ENCODE measurements at places on chromosomes 5 and 9. TPM values are rescaled to one million over a fixed set of nuclear protein-coding genes. Genes with fewer than 3 reads are reported as not detected.

- peak; percentile 58 for DNase-seq
- no peaks in the 10 kb centered on the region for H3K27me3 ChIP-seq
- H3K4me1 ChIP-seq, result peaks cover 68% of the 10 kb centered on the region
- H3K27ac ChIP-seq, result peak overlapping the region; percentile 50
These were observed 30.9 kb downstream of the CDO1 start for GRCh38 chr5:115785381-115786065.

DNA sequence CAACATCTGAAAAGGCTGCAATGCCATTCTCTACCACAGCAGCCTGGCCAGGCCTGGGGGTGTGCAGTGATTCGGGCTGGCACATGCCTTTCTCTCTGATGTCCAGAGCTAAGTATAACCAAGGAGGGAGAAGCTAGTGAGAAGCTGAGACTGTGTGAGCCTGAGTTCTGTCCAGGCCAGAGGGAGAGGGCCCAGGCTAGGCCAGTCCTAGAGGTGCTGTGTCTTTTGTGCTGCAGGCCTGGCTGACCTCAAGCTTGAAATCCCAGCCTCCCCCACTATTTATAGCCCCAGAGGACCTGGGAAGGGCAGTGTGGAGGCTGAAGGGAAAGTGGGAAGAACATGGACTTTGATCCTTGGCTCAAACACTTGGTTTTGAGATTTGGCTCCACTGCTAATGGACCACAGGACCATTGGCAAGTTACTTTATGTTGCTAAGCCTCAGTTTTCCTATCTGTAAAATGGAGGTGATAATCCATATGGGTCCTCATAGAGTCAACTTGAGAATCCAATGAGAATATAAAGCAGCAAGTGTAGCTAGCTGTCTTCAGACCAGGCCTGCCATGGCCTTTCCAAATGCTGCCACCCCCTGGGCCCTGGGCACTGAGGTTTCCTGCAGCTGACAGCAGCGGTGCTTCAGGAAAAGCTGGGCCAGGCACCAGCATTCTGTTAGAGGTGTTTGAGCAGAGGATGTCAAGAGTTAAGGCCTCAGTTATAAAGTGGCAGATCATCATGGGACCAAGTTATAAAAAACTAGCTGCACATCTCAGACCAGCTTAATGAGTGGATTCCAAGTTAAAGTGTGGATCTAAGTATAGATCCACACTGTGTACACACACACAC lies 21.1 kb downstream of the BNIP1 start:
- H3K27me3 ChIP-seq, result no peaks in the 10 kb centered on the region
- no peak overlapping the region for H3K4me3 ChIP-seq
- no peaks in the 10 kb centered on the region for H3K4me1 ChIP-seq
- H3K27ac ChIP-seq, result no peak overlapping the region
- H3K36me3 ChIP-seq, result no peaks in the 10 kb centered on the region

- no peak overlapping the region for H3K27ac ChIP-seq
- no peak for DNase-seq
These were observed 107.7 kb upstream of the TLX3 start for GRCh38 chr5:171201310-171201709.

- no peak overlapping the region for H3K4me3 ChIP-seq
- no peaks in the 10 kb centered on the region for H3K27me3 ChIP-seq
- no peak overlapping the region for H3K27ac ChIP-seq
- no peak for DNase-seq
These were observed 25.8 kb downstream of the ECPAS start for GRCh38 chr9:111458139-111459009.

DNA sequence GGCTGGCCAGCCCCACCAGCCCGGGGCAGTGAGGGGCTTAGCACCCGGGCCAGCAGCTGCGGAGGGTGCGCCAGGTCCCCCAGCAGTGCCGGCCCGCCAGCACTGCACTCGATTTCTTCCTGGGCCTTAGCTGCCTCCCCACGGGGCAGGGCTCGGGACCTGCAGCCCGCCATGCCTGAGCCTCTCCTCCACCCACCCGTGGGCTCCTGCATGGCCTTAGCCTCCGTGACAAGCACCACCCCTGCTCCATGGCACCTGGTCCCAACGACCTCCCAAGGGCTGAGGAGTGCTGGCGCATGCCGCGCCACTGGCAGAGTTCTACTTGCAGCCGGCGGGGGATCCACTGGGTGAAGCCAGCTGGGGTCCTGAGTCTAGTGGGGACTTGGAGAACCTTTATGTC lies 452.6 kb downstream of the AGTPBP1 start:
- DNase-seq, result peak; percentile 7
- no peak overlapping the region for H3K27ac ChIP-seq
- no peak overlapping the region for H3K4me3 ChIP-seq
- no peaks in the 10 kb centered on the region for H3K4me1 ChIP-seq
- no peaks in the 10 kb centered on the region for H3K36me3 ChIP-seq

DNA sequence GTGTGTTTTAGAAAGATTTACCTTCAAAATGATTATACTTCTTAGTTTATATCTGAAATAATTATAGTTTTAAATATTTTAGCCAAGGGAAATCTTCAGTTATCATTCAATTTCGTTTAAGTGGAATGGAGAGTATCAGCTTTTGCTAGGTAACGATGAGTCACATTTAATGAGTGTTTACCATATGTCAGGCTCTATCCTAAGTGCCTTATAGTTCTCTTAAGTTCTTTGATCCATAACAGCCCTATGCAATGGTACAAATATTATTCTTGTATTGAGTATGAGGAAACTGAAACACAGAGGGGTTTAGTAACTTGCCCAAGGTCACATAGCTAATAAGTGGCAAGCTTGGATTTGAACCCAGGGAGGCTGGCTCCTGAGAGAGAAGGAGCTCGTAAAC lies 37.5 kb upstream of the SHB start:
- H3K27me3 ChIP-seq, result no peaks in the 10 kb centered on the region
- no peak overlapping the region for H3K4me3 ChIP-seq
- no peak overlapping the region for H3K27ac ChIP-seq
- H3K4me1 ChIP-seq, result no peaks in the 10 kb centered on the region
- H3K36me3 ChIP-seq, result no peaks in the 10 kb centered on the region

- peaks cover 19% of the 10 kb centered on the region for H3K4me1 ChIP-seq
- no peak overlapping the region for H3K27ac ChIP-seq
- H3K36me3 ChIP-seq, result no peaks in the 10 kb centered on the region
These were observed 70.8 kb downstream of the SERINC5 start for GRCh38 chr5:80185095-80185494.

- DNase-seq, result no peak
- no peaks in the 10 kb centered on the region for H3K27me3 ChIP-seq
- no peak overlapping the region for H3K4me3 ChIP-seq
- H3K27ac ChIP-seq, result no peak overlapping the region
These were observed 113.1 kb downstream of the HTR4 start for GRCh38 chr5:148541054-148541835.

DNA sequence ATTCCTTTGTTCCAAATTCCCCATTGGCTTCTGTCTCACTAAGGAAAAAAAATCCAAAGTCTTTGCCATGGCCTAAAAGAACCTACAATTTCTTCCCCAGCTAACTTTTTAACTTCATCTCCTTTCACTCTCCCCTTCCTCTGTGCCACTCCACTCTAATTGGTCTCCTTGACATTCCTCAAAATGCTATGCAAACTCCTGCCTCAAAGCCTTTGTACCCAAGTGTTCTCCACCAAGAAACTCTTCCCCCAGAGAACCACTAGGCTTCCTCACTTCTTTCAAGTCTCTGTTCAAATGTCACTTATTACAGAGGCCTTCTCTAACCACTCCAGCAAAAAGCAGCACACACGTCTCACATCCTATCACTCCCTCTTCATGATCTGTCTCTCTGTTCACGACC lies 91.6 kb upstream of the NR4A3 start:
- no peak overlapping the region for H3K4me3 ChIP-seq
- no peaks in the 10 kb centered on the region for H3K36me3 ChIP-seq
- 0 out of 2 replicates have a peak, but pooled peaks cover 2% of the 10 kb centered on the region for H3K27me3 ChIP-seq

- no peak overlapping the region for H3K27ac ChIP-seq
- no peaks in the 10 kb centered on the region for H3K4me1 ChIP-seq
- H3K4me3 ChIP-seq, result no peak overlapping the region
- DNase-seq, result peak; percentile 78
These were observed 176.6 kb upstream of the SH3GL2 start for GRCh38 chr9:17402309-17402708.

DNA sequence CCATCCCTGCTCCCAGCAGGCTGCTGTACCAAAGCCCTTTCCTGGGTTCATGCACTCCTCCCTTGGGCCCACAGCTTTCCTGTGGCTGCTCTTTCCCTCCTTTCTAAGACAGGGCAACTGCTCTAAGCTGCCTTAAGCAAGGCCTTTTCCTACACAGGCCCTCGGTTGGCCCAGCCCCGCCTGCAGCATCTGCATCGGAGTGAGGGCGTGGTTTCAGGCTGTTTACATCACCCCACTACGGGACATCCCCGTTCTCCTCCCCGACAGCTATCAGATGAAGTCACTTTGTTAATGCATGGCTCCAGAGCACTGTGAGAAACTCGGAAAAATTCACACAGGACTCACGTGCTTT lies 3.4 kb downstream of the DPH7 start:
- no peaks in the 10 kb centered on the region for H3K27me3 ChIP-seq
- DNase-seq, result no peak
- no peak overlapping the region for H3K27ac ChIP-seq
- H3K36me3 ChIP-seq, result peaks cover 34% of the 10 kb centered on the region

- no peaks in the 10 kb centered on the region for H3K36me3 ChIP-seq
- no peak overlapping the region for H3K27ac ChIP-seq
- peak overlapping the region; percentile 82 for H3K4me3 ChIP-seq
- H3K27me3 ChIP-seq, result no peaks in the 10 kb centered on the region
- no peak for DNase-seq
These were observed 317 bp downstream of the DPP7 start for GRCh38 chr9:137114220-137114612.

GRCh38 chr9:121284733-121285451 lies 16.9 kb downstream of the GSN start:
- no peak overlapping the region for H3K27ac ChIP-seq
- DNase-seq, result no peak
- H3K36me3 ChIP-seq, result no peaks in the 10 kb centered on the region
- H3K4me3 ChIP-seq, result no peak overlapping the region

DNA sequence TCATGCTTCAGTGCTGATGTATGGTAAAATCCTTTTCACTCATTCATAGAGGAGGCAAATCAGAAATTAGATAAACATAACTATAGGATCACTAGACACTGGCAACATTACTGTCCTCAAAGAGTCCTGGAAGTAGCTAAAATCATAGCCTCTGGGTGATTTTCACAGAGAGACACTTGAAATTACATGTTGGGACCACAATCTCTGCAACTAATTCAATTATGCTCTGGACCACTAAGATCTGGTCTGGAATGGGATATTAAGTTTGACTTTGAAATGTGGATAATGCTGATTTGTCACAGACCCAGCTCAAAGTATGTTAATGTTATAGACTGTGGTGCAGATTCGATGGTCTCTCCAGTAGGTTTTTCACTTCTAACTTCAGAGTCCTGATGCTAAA lies 214.6 kb upstream of the CCNH start:
- no peak overlapping the region for H3K27ac ChIP-seq
- no peaks in the 10 kb centered on the region for H3K27me3 ChIP-seq
- H3K36me3 ChIP-seq, result no peaks in the 10 kb centered on the region
- no peaks in the 10 kb centered on the region for H3K4me1 ChIP-seq

DNA sequence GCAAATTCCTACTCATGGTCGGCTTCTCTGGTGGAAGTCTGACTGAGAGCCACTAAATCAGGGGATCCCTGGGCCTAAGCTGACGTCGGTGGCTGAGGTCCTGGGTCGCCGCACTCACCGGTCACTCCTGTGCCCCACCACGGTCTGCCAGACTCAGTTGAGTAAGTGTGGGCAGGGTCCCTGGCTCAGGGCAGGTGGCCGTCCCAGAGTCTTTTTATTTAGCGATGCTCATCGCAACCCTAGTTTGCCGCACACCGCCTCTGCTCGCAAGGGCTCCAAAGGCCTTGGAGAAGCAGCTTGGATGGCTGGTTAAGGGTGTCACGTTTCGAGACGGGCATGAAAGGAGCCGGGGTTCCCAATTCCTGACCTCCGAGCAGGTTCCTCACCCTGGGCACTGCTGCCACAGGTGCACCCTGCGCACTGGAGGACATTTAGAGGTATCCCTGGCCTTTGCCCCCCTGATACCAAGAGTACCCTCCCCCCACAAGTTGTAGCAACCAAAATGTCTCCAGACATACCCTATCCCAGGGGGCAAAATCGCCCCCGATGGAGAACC lies 59.9 kb downstream of the NSUN2 start:
- H3K4me1 ChIP-seq, result peaks cover 18% of the 10 kb centered on the region
- no peak for DNase-seq
- H3K4me3 ChIP-seq, result no peak overlapping the region
- H3K27me3 ChIP-seq, result no peaks in the 10 kb centered on the region
- H3K27ac ChIP-seq, result no peak overlapping the region

DNA sequence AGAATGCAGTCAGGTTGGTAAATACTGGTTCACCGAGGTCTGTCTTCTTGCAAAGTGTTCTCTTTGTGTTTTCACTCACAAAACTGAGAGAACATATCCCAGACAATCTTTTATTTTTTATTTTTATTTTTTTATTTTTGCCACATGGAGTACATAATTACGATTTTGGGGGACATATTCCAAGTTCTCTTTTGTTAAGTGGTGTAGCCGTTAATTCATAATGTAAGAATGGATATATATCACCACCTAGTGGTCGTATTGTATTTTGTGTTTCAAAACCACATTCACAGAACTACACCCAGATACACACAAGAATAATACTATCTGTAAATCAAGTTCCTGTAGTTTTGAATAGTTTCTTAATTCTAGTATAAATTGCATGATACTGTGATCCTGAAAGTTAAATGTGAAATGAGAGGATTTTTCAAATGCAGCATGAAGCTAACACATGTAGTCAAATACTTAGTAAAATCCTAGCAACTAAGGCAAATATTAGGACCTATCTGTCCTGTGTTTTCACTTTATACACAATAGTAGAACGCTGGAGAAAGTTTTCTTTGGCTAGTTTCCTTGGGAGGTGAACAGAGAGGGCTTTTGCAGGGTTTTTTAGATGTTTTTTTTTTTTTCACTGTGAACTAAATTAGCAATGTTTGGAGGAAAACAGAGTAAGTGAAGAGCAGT lies 92.7 kb downstream of the VCAN start:
- no peaks in the 10 kb centered on the region for H3K4me1 ChIP-seq

GRCh38 chr5:159441441-159441840 lies 111.2 kb upstream of the IL12B start:
- no peak overlapping the region for H3K4me3 ChIP-seq
- no peak for DNase-seq
- H3K36me3 ChIP-seq, result no peaks in the 10 kb centered on the region
- H3K27me3 ChIP-seq, result no peaks in the 10 kb centered on the region
- H3K4me1 ChIP-seq, result no peaks in the 10 kb centered on the region
- H3K27ac ChIP-seq, result no peak overlapping the region

DNA sequence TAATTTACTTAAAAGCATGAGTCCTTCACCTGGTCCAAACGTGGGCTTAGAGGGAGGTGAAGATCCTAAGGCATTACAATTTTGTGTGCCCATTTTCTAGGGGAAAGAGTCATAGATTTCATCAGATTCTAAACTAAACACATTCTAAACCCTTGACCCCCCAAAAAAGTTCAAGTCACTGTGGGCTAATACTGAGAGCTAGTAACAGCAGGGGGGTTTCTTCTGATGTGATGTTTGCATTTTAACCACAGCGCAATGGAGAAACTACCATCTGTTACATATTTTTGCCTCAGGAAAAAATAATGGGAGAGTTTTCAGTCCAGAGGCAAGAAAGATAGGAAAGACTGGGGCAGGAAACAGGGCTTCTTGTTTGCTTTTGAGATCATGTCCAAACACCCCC lies 110.8 kb upstream of the SLC1A3 start:
- no peak overlapping the region for H3K4me3 ChIP-seq
- H3K36me3 ChIP-seq, result no peaks in the 10 kb centered on the region
- no peak overlapping the region for H3K27ac ChIP-seq
- no peaks in the 10 kb centered on the region for H3K27me3 ChIP-seq
- H3K4me1 ChIP-seq, result no peaks in the 10 kb centered on the region

Gene CFAP77
- total RNA-seq, result not detected

Gene TEX48
- not detected for total RNA-seq

Gene AK3
- total RNA-seq, result 67.3 TPM

Gene DOCK8
- total RNA-seq, result 36.5 TPM

Gene CWC27
- total RNA-seq, result 24.5 TPM

Gene PFN3
- total RNA-seq, result not detected

Data from Karpas-422 (cell line).